ENCODE measurements at places on chromosomes 2 and 18.

- no peak for DNase-seq
These were observed 219.9 kb downstream of the EXOC6B start for GRCh38 chr2:72605836-72606442.

GRCh38 chr18:74420481-74420880 is 36.6 kb downstream of the DIPK1C start:
- DNase-seq, result peak; percentile 10

GRCh38 chr2:162002623-162003235 is 71.3 kb downstream of the DPP4 start:
- DNase-seq, result no peak

DNA sequence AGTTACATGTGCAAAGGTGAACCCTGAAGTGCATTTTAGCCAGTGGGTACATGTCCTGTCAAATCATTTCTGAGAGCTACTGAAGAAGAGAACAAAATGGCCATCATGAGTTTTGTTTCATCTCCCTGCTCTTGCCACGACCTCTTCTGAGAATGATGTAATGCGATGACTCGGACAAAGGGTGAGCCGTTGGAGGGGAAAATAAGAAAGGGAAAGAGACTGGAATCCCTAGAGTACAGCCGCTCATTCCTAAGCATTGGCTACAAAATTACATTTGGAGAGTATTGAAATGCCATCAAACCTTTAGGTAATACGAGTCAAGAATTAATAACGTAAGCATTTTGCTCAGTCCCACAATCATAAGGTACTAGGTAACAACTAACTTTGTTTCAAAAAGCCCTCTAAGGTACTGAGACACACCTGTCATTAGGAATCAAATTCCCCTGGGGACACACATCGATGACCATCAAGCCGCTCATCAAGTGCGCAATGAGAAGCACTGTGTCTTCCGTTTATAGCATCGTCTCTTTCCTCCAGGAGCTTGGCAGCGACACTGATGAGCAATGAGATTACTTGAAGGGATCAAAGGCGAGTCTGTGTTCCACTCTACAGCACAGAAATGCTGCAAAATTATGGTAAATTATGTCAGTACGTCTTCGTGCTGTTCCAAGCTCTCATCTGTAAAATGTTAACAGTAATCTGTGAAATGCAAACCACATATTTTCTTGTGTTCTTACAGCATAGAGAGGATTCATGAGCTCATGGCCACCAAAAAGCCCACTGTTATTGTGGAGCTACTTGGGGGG is 97.3 kb upstream of the PIEZO2 start:
- DNase-seq, result peak; percentile 69

DNA sequence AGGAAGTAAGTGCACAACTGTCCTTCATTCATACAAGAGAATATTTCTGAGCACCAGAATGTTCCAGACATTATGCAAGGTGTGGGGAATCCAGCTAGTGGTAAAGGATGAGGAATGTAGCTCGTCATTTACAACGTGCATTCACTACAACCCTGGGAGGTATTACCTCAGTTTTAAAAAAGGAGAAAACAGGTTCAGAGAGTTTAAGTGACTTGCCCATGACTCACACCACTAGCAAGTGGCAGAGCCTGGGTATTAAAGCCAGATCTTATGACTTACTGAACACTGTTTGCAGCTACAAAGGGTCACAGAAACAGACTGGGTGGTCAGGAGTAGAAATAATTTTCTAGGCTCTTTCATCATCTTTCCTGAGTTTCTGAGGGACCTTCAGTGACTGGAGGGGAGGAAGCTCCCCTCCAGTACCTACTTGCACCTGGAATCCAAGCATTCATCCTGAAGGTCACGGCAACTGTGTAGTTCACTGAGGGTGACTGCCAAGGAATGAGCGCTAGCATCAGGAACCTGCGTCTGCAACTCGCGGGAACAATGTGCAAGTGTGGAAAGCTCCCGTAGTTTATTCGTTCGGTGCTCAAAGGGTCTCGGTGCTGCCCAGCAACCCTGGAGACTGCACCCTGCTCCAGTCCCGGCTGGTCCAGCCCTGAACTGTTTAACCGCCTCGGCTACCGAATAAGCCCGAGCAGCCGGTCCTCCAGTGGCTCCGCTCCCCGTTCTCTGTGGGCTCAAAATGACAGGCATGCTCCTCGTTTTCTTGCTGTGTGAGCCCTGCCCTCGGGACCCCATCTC is 647 bp downstream of the CCDC121 start:
- DNase-seq, result peak; percentile 53

- DNase-seq, result no peak
These were observed 81.1 kb downstream of the SLC66A3 start for GRCh38 chr2:11236335-11236734.

- DNase-seq, result no peak
These were observed 134.1 kb upstream of the MC4R start for GRCh38 chr18:60506682-60507081.

DNA sequence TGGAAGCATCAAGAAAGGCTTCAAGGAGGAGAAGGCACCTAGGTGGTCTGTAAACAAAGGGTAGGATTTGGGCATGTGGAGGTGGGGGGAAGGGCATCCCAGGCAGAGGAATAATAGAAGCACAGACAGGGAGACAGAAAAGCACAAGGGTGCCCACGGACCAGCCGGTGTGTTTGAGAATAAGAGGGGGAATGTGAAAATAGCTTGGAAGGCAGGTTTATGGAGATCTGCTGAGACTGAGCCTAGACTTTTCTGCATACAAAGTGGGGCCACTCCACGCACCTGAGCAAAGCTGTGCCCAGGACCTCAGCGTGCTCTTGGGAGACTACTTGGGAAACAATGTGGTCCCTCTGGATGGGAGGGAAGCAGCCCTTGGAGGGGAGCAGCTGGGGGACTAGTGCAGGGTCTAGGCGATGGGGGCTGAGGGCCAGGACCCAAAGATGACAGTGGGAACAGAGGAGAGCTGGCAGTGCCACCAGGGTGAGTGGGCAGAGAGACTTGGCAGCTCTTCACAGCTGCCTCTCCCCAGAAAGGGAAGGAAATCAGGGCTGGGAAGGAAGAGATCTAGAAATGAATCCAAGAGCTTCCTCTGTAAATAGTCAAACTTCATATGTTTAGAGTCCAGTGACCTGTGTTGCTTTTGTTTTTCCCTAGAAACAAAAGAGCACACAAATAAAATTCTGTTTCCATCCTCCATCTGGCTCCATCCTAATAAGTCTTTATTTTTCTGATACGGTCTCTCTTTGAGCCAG is 110.7 kb upstream of the SMAD7 start:
- DNase-seq, result no peak

DNA sequence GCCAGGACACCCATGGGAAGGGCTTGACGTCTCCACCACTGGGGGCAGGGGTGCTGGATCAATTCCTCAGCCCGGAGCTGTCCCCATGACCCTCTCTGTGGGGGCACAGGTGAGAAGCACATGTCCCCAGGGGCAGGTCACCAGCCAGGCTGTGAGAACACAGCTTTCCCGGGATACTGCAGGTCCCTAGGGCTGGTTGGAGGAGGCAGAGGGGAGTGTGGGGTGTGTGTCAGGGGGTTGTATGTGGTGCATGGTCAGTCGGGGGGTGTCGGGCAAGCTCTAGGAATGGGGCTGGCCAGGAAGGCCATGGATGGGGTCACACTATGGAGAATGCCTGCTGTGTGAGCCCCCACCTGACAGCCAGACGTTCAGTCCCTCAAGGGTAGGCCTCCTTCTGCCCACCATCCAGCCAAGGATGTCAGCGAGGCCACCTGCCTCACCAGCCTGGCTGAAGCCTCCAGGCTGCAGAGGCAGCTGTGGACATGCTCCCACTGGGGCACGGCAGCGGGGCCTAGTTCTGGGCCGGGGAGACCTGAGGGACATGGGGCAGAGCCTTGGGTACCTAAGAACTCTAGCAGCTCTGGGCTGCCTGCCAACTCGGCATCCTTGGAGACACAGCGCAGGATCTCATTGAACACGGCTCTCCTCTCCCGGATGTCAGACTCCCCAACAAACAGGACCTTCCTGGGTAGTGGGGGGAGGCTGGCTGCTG is 10.3 kb downstream of the HS1BP3 start:
- DNase-seq, result no peak

GRCh38 chr2:182047544-182047943 is 61.9 kb downstream of the PPP1R1C start:
- no peak for DNase-seq

- DNase-seq, result peak; percentile 45
These were observed 138.9 kb upstream of the HAAO start for GRCh38 chr2:42931146-42931817.

DNA sequence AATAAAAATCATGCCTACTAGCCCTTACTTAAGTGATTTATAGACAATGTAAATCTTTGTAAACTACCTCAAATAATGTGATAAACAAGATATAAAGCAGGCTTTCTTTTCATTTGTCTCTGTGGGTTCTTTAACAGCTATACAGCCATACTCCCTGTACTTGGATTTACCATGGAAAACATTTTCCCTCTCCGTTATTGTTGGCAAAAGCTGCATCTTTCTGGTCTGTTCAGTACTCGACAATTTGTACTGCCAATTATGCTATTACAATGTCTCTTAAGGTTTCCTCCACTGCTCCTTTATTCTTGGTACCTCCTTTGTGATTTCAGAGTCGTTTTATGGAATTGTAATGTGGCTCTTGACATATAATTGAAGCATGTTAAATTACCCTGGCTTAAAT is 426.3 kb upstream of the PKDCC start:
- DNase-seq, result no peak

- DNase-seq, result no peak
These were observed 4.3 kb upstream of the ARHGEF4 start for GRCh38 chr2:130832296-130832940.

- DNase-seq, result no peak
These were observed 28.6 kb downstream of the IRS1 start for GRCh38 chr2:226771067-226771466.

GRCh38 chr2:39499336-39499735 is 62.3 kb upstream of the MAP4K3 start:
- DNase-seq, result peak; percentile 90

DNA sequence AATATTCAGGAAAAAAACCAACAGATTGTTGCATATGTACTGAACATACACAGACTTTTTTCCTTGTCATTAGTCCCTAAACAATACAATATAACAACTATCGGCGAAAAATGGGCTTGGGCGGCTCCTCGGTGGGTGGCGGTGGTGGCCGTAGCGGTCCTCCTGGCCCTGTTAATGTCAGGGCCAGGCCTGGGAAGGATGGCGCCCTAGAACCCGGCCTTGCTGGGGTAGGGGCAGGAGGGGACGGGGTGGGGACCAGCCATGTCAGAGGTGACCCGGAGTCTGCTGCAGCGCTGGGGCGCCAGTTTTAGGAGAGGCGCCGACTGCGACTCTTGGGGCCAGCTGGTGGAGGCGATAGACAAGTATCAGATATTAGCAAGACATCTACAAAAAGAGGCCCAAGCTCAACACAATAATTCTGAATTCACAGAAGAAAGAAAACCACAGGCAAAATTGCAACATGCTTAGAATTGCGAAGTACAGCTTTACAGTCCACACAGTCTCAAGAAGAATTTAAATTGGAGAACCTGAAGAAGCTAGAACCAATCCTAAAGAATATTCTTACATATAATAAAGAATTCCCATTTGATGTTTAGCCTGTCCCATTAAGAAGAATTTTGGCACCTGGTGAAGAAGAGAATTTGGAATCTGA is 36.5 kb downstream of the ROCK2 start:
- no peak for DNase-seq

DNA sequence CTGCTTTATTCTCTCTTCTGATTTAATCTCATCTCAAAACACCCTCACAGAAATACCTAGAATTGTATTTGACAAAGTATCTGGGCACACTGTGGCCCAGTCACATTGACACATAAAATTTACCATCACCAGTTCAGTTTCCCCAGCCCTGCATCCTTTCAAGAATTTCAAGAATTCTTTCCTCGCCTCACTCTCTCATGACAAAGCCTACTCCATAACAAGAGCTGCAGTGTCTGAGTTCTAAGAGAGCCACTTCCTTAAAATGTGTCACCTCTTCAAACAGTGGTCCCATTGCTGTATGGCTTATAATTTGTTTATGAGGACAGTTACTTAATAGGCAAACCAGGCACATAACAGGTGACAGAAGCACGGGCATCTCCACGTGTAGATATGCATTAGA is 90.9 kb upstream of the STK39 start:
- DNase-seq, result no peak

- no peak for DNase-seq
These were observed 1.5 kb downstream of the PELI1 start for GRCh38 chr2:64142741-64143168.

DNA sequence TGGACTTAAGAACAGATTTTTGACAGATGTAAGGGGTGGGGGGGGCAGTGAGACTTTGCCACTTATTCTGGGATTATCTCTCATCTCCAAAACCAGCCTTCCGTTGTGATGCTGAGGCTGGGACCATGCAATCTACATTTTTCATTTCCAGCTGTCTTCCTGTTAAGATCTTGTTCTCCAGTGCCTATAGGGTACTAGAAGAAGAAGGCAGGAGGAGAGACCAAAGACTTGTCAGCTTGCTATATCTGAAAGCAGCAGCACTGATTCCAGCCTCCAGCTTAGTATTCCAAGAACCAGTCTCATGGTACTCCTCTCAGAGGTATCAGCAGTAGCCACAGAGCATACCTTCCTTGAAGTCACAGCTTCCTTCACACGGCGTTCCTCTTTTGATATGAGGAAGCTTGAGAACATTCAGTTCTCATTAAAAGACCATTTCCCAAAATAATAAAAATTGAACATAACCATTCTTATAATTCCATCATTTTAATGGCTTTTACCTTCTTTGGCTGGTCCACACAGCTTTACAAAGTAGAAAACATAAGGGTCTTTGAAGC is 49.8 kb downstream of the USP34 start:
- no peak for DNase-seq

DNA sequence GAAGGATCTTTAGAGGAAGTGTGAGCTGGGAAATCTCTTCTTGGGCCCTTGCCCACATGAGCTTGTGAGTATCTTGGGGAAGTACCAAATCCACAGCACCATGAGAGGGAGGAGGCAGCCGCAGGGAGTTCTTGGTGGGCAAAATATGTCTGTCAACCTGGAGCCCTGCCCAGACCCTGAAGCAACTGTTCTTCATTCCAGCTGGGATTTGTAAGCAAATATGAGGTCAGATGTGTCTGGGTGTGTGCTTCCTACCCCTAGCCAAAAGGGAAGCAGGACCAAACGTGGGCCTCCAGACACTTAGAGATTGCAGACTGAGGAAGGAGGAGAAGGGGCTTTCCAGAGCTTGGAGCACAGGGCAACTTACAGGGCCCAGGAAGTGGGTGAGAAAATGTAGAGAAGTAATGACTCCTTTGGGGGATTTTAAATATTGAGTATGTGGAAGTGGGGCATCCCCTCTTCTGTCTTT is 41.9 kb downstream of the TMEM247 start:
- DNase-seq, result peak; percentile 79

GRCh38 chr2:211328126-211328525 is 771.7 kb downstream of the CPS1 start:
- no peak for DNase-seq

DNA sequence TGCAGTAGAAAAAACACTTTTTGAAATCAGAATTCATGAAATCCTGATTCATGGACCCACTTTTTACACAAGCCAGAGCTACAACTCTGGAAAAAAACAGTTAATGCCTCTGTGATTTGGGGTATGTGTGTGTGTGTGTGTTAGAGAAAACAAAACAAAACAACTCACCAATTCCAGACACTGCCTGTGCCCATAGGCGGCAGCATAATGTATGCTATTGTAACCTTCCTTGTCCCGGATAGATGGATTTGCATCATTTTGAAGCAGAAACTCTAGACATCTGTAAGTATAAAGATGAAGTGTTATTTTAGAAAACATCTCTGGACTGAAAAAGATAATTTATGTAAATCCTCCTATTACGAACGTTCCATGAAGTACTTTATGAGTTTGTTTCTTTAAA is 152.0 kb upstream of the PGAP1 start:
- DNase-seq, result no peak

Data from MG63 (cell line).